Stimulated activated CD8-positive, alpha-beta memory T cell treated with anti-CD3 and anti-CD28 coated beads, Interleukin-15, amount 100 ng/mL, for 24 hours (primary cell): ENCODE measurements at places on chromosomes 3 and 15.

- DNase-seq = no peak
Observed at GRCh38 chr15:46088486-46089445, 453.9 kb downstream of the SQOR start.

- DNase-seq = no peak
Observed at GRCh38 chr3:157534725-157535161, 31.5 kb upstream of the VEPH1 start.

DNA sequence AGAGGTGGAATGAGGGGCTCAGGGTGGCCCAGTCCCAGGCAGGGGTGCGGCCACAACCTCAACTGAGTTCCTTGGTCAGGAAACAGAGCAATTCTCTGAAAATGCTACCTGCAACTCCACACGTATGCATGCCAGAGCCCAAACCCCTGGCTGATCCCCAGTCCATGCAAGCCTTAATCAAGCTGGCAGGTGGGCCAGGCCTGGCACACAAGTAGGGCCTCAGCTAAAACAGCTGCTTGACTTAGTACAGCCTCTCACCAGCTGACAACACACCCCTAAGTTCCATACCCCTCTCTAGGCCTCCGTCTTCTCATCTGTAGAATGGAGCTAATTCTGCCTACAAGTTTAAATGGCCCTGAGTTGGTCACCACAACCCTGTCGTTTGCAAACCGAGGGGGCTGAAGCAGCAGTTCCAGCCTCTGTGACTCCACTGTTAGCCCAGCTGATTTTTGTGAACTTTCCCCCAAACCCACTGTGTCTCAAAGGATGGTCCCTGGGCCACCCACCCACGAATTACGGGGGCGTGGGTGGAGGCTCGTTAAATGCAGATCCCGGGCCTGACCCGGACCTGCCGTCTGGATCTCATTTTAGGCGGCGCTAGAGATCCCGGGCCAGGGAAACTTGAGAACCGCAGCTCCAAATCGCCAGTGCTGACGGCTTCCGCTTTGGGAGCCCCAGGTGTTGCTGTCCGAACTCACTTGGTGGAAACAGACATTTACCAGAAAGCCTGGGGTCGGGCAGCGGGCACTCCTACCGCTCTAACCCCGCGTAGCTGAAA, 927 bp downstream of the CHDH start:
- no peak for DNase-seq

DNA sequence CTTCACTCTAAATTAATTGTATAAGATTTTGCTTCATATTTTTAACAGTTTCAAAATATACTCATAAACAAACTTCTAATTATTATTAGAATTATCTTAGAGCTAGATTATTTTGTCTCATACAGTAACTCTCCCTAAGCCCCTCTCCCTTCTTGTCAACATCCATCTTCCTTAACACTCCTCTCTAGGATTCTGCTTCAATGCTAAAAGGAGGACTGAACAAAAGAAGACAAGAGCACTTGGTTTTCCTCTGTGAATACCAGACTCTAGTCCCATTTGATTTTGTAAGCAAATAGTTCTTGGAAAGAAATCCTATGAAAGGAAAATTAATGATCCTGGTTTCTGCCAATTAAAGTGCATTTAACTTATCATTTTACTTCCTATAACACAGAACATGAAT, 91.8 kb downstream of the KCNMB2 start:
- no peak for DNase-seq

DNA sequence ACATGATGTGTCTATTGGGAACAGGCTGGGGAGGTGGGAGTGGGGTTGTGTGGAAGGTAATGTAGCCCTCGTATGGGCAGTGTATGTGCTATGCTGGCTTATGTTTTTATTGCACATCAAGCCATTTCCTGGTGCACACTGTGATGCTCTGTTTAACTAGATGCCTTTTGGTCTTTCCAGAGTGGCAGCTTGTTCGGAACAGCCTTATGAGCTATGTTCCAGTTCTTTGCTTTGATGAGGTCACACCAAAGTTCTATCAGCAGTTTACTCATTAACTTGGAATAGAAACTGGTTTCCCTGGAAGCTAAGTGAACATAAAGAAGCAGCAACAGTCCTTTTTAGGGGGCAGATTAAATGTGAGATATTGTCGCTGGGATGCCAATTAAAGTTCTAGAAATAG, 133.9 kb downstream of the DIPK2A start:
- no peak for DNase-seq

DNA sequence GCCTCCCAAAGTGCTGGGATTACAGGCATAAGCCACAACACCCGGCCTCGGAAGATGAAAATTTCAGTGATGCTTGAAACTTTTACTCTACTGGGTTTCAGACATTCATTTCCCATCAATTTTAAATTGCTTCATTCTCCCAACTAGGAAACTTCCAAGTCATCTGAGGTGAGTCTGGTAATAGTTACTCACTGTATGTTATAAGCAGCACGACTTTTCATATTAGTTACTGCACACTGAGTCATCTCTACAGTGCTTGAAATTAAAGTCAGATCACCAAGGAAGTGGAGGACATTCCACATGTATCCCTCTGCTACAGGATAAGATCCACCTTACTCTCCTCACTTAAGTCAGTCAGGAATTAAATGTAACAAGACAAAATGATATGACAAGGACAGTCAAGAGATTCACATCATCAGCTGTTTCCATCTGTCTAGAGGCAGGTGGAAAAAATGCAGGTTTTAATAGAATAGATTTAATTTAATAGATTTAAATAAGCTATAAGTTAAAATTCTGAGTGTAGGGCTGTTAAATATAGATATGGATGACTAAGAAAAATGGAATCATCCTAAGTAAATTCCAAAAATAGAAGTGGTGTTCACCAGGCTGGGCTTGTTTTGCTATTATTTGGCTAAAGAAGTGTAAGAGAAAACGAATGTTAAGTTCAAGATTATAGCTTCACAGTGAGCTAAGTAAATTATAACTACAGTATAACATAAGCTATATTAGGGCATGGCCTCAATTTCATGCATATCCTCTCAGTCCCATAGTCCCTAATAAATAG, 104.4 kb downstream of the TMCO5A start:
- DNase-seq = no peak

DNA sequence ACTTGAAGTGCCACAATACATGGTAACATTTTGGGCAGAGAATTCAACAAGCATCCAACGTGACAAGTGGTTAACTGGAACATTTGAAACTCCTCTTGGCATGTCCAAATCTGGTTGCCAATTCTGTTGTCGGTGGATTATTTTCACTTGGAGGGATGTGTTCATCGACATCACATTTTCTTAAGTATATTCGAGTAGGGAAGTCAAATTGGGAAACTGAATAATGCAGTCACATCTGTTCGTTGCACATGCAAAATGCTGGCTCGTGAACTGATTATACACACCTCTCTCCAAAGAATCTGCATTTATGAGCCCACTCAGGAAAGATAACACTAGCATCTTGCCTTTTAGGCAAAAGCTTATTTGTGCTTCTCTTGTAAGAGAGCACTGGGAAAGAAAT, 139.7 kb downstream of the LIPC start:
- no peak for DNase-seq

DNA sequence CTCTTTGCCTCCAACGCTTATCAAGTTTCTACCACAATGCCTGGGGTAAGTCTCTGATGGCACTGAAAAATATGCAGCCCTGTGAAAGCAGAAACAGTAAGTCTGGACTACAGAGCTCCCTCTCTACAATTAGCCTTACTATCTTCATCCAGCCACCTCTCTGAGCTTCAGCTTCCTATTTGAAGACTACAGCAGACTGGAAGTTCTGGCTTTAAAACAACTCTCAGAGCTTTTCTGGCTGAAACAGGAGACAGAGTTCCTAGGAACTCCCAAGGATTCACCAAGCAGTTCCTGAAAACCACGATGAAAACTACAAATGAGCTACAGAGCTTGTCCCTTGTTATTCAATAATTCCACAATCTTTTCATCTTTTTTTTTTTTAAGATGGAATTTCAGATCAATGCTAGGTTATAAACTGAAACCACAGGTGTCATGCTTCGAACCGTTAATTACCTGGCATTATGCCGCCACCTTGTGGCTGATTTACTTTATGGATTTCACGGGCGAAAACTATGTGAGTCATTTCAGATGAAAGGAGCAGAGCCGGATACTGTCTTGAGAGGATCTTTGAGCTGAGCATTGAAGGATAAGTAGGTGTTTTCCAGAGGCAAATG, 3.9 kb downstream of the CRYGS start:
- DNase-seq = peak; percentile 53

DNA sequence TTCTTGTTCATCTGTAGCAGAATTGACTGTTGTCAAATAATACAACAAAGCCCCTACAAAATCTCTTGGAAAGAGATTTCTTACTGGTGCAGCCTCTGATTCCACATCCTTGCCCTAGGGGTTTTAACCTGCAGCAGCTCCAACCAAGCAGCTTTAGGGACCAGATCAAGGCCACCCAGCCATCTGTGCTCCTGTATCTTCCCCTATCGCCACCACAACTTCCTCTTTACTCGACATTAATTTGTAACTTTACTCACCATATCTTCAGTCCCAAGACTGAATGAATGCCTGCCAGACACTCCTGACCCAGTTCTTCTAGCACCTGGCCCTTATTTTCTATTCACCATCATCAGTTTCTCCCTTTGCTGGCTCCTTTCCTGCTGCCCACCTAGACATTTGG, 156.6 kb upstream of the IL12A start:
- no peak for DNase-seq
